ENCODE measurements at places on chromosomes 5 and 9.

DNA sequence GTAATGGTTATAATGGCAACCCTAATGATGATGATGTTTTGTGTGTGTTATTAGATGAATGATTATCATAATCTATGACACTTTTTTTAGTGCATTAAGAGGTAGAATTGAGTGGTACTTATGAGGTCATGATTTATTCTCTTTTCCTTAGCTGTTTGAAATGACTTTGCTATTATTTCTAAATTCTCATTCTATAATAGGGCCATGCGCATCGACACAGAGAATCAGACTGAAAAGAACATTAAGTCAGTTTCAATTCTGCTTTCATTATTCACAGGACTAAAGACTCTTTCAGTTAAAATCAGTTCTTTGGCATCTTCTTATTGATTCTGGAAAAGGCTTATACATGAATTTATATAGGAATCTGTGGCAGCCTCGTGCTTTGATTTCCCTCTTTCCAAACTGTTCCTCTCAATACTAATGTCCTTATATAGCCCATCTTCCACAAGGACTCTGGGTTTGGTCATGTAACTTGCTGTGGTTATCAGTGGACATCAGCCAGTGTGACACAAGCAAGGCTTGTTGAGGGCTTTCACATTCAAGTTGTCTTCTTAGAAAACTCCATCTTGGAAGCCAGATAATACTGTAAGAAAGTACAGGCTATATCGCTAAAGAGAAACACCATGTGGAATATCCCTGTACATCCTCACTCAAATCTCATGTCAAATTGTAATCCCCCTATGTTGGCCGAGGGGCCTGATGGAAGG is 140.3 kb upstream of the CHD1 start:
- DNase-seq = no peak

DNA sequence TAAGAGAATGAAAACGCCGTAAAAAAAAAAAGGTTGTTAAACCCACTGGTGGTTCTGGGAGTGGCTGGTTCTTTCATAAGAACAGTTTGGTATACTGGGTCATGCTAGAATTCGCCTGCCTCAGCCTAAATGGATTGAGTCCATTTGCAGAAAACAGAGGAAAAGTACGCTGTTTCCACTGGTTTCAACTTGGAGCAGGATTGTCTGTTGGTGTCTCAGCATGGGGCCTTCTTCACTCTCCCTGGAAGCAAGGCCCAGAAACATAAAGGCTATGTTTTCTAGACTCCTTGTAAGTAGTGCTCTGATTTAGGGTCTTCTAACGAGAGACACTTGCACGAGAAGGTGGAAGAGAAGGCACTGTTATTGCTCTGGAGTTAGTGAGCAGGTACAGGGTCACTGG is 116.9 kb upstream of the MTAP start:
- no peak for DNase-seq

GRCh38 chr5:147481874-147482705 is 27.8 kb downstream of the DPYSL3 start:
- DNase-seq = no peak

DNA sequence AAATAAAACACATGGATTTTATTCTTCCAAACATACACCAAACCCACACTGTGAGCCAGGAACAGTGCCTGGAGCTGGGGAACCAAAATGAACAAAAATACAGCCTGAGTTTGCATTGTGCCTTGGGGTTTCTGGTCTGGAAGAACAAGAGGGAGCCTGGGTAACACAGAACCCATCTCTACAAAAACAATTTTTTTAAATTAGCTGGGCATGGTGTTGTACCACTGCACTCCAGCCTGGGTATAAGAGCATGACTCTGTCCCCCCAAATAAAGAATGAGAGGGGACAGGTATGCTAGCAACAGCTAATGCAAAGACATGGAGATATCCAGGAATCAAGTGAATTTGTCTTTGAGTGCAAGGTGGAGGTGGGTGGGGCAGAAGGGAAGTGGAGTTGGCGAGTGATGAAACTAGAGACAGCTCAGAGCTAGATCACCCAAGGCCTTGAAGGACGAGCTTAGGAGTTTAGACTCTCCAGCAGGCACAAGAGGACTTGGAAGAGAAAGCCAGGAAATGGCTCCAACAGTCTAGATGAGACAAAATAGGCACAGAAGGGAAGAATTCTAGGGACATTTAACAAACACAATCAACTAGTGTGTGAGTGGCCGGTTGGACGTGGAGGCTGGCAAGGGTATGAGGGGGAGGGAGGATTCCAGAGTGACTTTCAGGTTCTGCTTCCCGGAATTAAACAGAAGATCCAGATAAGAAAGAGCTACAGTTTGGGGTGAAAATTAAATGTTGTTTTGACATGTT is 47.4 kb downstream of the FNBP1 start:
- no peak for DNase-seq

- no peak for DNase-seq
These were observed 249.7 kb downstream of the ENC1 start for GRCh38 chr5:74390822-74391221.

GRCh38 chr9:73152543-73152844 is 829 bp downstream of the ANXA1 start:
- no peak for DNase-seq

DNA sequence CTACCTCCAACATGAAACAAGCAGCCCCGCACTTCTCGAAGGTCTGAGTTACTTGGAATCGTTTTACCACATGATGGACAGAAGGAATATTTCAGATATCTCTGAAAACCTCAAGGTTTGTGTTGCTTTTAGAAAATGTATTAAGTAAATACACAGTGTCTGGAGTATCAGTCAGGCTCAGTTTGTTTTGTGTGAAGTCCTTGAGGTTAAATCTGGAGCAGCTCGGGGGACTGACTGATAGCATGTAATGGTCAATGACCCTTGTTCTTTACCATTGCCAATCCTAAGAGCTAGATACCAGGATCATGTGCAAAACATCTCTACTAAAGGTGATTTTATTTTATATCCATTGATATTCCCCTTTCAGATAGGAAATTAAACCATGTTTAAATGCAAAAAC is 26.9 kb upstream of the LNPEP start:
- DNase-seq = no peak

- no peak for DNase-seq
These were observed 57.9 kb downstream of the KIAA1958 start for GRCh38 chr9:112544477-112544876.

DNA sequence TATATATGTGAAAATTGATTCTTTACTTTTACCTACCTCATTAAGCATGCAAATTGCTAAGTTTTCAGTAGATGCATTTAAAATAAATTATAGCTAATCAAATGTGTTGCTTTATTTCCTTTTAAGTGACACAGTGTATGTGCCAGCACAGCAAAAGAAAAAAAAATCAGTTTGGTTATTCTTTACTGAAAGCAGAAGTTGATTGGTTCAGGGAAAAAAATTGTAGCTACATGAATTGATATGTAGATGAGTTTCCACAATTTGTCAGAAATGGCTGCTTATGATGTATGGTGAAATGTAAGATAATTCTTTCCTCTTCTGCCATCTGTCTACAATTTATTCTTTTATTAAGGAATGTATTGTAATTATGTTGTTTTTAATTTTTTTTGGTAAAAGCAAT is 57.8 kb downstream of the PARP8 start:
- no peak for DNase-seq

DNA sequence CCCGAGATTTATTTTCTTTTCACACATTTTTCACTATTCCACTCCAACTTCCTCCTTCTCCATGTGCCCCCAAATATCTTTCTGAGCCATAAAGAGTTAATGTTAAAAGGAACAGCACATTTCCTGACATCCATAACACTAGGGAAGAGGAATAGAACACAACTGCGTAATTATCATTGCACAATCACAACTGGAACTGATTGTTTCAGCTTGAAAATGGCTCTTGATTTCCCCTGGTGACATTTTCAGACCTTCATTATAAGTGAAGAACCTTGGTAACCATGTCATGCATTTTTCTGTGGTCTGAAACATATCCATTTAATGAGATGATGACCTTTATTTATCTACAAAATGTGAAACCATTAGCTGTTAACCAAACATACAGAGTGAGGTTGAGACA is 82.4 kb downstream of the PCSK1 start:
- DNase-seq = no peak

DNA sequence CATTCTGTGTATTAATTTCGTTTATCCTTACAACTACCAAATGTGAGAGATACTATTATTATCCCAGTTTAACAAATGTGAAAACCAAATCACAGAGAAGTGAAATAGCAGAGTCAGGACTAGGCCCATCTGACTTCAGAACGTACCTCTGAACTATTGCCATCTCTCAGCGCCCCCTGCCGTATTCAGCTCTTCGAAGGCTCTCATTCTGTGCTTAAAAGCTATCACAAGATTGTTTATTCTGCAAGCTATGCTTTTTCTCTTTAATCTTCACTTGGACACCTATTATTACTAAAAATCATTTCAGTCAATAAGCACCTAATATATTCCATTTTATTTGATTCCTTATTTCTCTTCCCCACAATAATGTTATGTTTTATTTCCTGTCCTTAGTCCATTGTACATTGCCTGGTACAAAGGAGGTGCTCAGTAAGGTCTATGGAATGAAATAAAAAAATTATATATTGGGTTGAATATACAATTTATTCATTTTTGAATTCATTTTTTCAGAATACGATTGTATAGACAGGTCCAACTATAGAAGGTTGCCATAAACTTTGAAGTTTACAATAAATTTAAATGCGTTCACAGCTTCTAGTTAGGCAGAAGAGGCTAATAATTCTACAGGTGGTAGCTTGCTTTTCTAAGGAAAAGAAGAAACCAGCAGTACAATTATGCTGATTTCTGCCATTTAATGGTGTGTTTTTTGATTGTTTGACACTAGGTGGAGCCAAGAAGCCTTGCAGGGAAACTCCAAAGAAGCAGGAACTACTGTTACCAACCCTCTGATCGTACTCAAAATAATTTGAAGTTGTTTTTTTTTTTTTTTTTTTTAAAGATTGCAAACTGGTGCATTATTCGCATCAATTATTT is 202.2 kb upstream of the DMRTA1 start:
- DNase-seq = no peak

GRCh38 chr5:97151370-97151769 is 9.0 kb upstream of the LIX1 start:
- DNase-seq = no peak

DNA sequence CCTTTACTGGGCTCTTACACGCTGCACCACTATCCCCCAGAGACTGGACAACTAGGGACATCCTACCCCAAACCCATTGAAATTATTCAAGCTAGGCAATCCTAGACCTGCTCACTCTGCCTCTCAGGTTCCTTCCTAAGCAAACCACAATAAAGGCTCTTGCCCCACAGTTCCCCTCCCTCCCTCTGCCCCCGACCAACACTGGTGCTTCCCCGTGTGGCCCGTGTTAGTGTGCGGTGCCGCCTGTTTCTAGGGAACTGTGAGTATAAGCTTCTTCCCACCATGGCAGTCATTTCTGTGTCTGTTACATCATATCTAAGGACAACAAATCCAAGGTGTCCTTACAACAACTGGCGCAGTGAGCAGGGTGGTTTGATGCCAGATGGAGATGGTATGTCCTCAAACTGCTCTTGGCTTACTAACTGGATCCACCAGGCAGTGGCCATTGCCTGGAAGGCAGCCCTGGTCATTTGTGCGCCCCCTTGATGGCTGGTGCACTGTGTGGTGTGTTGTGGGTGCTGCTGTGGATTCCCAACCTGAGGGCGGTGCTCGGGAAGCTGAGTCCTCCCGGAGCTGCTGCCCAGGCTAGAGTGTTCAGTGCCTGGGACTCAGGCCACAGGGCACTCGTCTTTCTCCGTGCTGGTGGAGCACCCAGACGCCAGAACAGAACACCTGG is 8.4 kb upstream of the MXD3 start:
- no peak for DNase-seq

- DNase-seq = no peak
These were observed 71.5 kb upstream of the RPS23 start for GRCh38 chr5:82349652-82350051.

- no peak for DNase-seq
These were observed 30.0 kb upstream of the FOXB2 start for GRCh38 chr9:76989501-76989900.

GRCh38 chr5:89556215-89556913 is 673.4 kb upstream of the MEF2C start:
- no peak for DNase-seq

DNA sequence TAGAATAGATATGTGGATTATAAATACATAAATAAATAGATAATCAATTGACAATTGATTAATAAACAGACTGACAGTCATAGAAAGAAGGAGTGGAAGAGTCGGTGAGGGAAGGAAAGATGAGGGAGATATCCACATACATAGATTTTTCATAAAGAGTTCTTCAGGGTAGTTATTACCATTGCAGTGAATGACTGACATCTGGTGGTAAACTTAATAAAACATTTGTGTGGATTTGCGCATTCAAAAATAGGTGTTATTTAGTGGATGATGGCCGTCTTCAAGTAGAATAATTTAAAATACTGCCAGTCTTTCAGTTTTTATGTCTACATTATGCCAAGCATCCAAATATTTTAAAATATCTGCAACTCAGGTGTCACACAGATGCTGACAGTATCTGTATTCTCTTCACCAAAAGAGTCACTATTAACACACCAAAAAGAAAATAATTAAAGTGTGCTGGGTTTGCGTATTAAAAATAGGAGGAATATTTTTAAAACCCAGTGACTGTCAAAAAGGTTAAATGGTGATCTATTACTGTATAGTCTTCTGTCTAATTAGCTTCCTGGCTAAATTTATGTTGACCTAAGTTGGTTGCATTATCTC is 78.8 kb downstream of the GIN1 start:
- DNase-seq = no peak

DNA sequence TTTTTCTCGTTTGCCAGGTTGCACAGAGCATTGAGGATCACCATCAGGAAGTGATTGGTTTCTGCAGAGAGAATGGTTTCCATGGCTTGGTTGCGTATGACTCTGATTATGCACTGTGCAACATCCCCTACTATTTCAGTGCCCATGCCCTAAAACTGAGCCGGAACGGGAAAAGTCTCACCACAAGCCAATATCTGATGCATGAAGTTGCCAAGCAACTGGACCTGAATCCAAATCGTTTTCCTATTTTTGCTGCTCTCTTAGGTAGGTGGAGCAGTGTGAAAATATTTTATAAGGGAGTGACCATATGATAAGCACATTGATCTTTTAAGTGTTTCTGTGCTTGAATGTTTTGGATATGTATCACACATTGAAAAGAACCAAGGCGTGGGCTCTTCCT is 17.7 kb upstream of the FAM120AOS start:
- DNase-seq = no peak

GRCh38 chr5:158268286-158268685 is 409.3 kb upstream of the CLINT1 start:
- DNase-seq = no peak

DNA sequence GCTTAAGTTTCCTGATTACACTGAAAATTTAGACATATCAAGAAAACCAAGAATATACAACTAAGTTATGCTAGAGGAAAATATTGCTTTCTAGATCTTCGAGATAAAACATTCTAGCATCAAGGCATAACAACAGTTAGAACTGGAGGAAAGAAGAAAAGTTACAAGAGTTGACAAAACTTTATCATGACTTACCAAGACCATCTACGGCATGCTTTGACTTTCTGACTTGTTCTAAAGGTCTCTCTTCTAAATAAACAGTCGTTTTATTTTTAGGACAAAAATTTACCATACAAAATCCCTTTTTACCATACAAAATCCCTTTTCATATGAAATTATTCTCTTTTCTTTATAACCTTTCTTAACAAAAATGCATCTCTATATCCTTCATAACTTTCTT is 1110.1 kb upstream of the CDH10 start:
- DNase-seq = no peak

GRCh38 chr9:120774719-120775118 is 18.5 kb downstream of the FBXW2 start:
- no peak for DNase-seq
